ENCODE measurements at places on chromosomes 4 and X. TPM values are rescaled to one million over a fixed set of nuclear protein-coding genes. Genes with fewer than 3 reads are reported as not detected.

DNA sequence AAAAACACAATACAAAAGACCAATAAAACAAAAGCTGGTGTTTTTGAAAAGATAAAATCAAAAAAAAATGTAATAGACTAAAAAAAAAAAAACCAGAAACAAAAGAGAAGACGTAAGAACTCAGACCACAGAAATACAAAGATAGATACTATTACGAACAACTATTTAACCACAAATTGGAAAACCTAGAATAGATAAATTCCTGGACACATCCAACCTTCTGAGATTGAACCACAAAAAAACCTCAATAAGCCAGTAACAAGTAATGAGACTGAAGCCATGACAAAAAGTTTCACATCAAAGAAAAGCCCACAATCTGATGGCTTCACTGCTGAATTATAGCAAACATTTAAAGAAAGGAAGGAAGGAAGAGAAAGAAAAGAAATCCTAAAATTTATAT is 16.2 kb downstream of the RCHY1 start:
- H3K4me3 ChIP-seq: no peak overlapping the region
- H3K36me3 ChIP-seq: peaks cover 62% of the 10 kb centered on the region
- peaks cover 16% of the 10 kb centered on the region for H3K4me1 ChIP-seq
- H3K27ac ChIP-seq: no peak overlapping the region
- H3K27me3 ChIP-seq: no peaks in the 10 kb centered on the region

DNA sequence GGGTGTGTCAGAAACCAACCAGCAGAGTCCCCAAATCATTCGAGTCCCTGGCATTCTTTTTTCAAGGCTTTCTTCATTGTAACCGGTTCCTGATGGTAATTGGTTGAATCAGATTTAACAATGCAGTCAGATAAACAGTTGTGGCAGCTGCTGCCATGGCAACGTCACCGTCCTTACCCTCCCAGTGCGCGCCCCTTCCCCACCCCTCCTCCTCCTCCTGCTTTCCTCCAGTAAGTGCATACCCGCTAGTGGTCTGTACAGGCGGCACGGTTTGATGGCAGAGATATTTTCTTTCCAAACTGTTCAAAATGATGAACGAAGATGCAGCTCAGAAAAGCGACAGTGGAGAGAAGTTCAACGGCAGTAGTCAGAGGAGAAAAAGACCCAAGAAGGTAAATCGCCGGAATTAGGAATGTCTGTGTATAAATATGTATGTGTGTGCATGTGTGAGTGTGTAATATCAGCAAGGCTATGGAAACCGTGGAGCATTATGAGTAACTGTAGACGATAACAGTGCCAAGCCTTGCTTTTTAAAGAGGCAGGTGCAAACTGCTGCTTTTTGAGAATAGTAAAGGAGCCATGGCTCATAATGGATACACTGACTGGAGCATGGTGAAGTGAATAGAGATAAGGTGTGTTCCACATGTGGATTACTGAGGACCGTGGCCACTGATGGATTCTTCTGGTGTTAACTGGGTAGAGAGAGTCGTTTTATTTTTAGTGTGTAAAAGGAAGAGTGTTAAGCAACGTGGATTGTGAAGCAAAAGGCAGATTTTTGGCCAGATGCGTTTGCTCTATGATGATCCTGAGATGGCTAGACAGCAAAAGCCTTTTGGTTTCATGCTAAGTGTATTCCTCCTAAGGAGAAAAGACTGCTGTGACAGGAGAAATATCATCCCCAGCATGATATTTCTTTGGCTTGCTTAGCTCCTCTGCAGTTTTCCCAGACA is at the start of gene ANK2:
Gene ANK2, plus strand, starts transcription at position 233 of the 950 bp plus-strand sequence. Its CDS starts 76 bp downstream, at position 309.
- no peak for DNase-seq
- peaks cover 7% of the 10 kb centered on the region for H3K4me1 ChIP-seq
- H3K27me3 ChIP-seq: no peaks in the 10 kb centered on the region
- H3K36me3 ChIP-seq: no peaks in the 10 kb centered on the region
- no peak within 1 kb of the TSS for H3K27ac ChIP-seq

DNA sequence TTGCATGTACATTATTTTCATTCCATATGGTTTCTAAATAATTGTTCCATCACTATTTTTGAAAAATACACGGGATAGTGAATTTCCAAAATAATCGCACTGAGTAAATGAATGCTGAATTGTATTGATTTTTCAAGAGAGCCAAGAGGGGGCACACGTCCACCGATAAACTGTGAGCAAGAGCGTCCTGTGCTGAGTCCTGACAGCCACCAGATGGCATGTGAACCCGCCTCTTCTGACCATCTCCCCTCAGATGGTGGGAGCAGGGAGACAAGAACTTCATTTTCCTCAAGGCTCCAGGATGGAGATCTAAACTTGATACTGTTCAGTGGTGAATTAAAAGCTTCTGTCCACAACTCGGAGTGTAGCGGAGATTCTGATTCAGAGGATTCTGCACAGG is 30.6 kb upstream of the IL9R start:
- H3K4me1 ChIP-seq: peaks cover 6% of the 10 kb centered on the region
- no peak overlapping the region for H3K4me3 ChIP-seq
- DNase-seq: peak; percentile 26
- H3K36me3 ChIP-seq: no peaks in the 10 kb centered on the region
- H3K27me3 ChIP-seq: no peaks in the 10 kb centered on the region

- no peak for DNase-seq
- peaks cover 18% of the 10 kb centered on the region for H3K36me3 ChIP-seq
- peaks cover 72% of the 10 kb centered on the region for H3K27me3 ChIP-seq
- no peaks in the 10 kb centered on the region for H3K4me1 ChIP-seq
- H3K27ac ChIP-seq: no peak overlapping the region
- no peak overlapping the region for H3K4me3 ChIP-seq
These were observed 108.4 kb upstream of the ZCCHC13 start for GRCh38 chrX:74195605-74196004.

DNA sequence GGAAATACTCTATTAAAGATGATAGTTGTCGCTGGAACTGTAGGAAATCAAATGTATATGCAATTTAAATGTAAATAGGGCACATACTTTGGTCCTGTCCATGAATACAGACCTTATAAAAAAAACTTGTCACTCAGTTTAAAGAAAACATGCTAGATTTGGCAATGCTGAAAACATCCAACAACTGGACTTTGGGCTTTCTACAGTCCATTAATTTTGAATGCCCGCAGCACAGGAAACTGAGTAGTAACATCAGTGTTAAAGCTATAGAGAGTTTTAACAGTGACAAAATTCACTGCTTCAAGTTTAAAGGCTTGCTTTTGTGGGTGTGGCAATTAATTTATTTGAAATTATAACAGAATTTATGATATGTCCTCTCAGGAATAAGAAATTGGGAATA is 578.4 kb downstream of the TRIML1 start:
- H3K27ac ChIP-seq: no peak overlapping the region
- H3K27me3 ChIP-seq: no peaks in the 10 kb centered on the region
- DNase-seq: no peak
- H3K4me3 ChIP-seq: no peak overlapping the region
- H3K4me1 ChIP-seq: peaks cover 5% of the 10 kb centered on the region

SULT1B1 gene
- 0.21 TPM for total RNA-seq
